ENCODE measurements at places on chromosomes 1 and 21.

DNA sequence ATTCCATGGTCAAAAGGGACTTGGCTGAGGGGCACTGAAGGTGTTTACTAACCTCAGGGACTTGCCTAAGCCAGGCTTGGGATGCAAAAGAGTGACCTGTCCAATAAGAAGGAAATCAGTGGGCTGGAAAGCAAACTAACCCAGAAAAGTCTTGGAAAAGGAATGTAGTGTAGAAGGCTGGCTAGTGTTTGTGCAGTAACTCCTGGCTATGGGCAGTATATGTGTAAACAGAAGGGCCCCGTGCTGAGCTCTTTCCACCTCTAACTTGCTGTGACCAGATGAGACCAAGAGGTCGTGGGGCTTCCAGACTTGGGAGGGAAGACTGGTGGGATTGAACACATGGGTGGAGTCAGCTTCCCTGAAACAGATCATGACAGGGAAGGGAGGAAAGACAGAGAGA, 4.1 kb downstream of the MINDY1 start:
- no peak for DNase-seq

GRCh38 chr1:21240706-21241105, 49.6 kb downstream of the ECE1 start:
- DNase-seq, result no peak

DNA sequence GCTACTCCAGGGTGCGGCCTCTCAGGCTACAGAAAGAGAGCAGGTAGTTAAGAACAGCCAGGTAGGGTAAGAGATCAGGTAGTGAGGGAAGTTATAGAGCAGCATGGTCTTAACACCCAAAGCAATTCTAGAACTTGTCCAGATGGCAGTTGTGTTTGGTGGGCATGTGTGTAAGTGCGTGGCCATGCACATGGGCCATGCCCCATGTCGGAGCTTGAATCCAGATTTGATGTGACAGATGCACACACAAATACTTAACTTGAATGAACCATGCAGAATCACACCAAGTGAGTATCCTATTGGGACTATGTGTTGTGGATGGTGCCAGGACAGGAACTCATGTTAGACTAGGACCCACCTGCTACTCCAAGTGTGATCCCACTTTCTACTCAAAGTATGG, 145.7 kb upstream of the HMGB4 start:
- no peak for DNase-seq

- DNase-seq, result no peak
These were observed 64.0 kb upstream of the ZNF281 start for GRCh38 chr1:200473698-200474371.

GRCh38 chr1:88612292-88612691, 71.8 kb upstream of the PKN2 start:
- no peak for DNase-seq

DNA sequence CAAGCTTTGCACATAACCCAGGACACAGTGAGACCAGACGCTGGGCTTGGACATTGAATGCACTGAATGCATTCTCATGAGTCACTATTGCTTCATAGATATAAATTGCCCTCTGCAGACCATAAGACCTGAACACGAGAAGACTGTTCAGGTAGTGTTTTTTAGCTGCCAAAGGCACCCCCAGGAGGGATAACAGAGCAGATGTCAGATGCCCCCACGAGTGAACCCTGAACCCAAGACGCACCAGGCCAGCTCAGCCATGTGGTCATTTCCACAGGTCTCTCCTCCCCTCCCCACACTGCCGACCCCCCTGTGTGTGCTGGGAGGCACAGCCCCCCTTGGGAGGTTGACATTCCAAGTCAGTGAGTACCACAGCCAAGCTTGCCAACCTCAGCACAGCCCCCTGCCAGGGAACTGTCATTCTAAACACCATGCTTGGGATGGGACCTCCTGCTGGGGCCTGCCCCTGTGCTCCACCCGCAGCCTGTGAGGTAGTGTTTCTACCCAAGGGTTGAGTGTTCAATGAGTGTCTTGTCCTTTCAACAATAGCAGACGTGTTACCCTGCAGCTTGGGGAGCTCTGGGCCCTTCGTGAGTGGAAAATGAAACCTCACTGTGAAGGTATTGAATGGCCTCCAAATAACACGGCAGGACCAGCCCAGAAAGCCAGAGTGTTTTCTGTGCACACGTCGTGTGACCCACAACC, 68.2 kb downstream of the PSMG1 start:
- no peak for DNase-seq

DNA sequence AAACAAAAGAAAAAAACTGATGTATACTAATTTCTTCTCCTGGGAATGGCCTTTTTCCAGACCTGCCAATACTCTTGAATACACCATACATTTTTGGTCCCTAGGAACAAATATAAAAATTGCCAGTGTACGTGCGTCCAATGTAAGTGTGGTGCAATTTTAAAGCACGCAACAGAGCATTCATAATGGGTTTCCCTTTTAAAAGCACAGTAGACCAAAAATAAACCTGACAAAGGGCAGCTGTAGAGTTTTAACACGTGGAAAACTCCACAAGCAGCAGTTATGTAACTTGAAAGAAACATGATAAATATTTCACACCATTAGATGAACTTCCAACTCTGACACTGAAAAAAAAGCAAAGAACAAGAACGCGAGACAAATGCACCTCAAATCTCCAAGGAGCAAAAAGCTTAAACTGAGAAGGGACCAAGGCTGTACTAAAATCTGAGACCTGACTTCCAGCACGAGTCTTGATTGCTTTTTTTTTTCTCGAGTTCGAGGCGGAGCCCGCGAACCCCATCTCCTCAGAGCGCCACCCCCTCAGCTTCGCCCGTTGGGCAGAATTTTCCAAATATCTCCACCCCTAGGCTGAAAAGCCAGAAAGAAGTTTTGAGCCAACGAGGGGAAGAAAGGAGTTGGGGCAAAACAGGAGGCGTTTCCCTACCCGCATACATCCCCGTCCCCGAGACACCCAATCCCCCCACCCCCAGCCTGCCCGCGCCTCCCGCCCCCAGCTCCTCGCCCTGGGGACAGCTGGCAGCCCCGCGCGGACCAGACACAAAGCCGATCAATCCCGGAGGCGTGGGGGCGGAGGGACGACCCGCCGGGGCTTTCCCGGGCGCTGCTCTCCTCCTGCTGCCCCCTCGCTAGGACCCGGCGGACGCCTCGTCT, at the start of gene JAM2:
Gene JAM2 (plus strand): TSS at position 599 of the 891 bp plus-strand sequence. CDS start 564 bp downstream, outside the sequence.
- no peak for DNase-seq

DNA sequence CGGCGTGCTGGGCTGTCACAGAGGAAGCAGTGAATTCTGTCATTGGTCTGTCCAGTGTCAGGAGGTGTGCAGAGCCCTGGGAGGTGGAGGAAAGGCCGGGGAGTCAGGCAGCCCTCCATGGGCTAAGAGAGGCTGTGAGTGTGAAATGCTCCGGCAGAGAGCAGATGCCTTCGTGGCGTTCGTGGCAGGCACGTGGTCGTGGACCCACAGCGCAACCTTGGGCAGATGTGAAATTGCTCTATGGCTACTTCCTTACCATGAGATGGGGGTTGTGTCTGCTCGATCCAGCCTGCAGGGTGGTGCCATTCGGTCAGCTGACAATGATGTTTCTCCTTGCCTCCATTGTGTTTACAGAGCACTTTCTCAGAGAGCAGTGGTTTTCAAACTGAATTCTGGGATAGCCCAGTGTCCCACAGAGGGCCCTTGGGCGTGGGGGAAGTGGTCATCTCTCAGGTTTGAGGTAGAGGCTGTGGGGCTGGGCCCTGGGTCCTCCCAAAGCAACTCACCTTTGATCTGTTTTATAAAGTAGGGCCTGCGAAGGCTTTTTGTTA, 27.9 kb downstream of the TNFRSF1B start:
- no peak for DNase-seq

- no peak for DNase-seq
These were observed 93.7 kb downstream of the DUSP10 start for GRCh38 chr1:221648201-221648600.

DNA sequence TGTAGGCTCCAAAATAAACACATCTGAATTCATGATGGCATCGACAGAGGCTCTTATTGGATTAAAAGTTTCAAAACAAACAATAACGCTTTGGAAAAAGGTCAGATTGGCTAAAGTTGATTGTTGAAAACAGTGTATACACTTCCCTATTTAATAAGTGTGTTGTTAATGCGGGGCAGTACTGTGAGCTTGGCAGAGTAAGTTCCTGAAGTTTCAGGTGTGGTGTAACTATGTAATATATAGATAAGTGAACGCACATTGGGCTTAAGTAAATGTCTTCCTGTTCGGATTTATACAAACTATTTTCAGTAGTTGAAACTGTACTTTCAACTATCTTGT, 810 bp downstream of the ZBTB37 start:
- no peak for DNase-seq

DNA sequence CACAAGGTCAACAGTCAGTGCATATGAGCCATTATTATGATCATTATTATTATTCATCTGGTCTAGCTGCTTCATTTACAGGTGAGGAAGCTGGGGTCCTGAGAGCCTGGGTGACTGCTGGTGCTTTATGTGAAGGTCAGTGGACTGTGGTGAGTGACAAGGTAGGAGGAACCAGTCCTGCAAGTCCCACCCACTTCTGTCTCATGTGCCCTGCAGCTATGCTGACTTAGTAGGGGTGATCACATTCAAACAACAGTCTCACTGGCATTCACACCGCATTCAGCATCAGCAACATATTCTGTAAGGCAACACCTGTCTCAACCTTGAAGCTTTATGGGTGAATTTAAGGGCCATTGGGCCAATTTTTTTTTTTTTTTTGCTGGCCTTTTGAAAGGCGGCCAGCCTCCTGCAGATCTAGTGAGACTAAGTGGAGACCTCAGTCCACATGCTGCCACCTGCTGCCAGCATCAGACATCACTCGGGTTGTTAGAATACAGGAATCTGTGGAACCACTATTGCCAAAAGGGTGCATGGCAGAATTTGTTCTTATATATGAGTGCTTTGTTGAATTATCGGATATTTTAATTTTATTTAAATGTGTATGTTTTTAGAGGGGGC, 59.9 kb upstream of the CACNA1E start:
- peak; percentile 78 for DNase-seq

DNA sequence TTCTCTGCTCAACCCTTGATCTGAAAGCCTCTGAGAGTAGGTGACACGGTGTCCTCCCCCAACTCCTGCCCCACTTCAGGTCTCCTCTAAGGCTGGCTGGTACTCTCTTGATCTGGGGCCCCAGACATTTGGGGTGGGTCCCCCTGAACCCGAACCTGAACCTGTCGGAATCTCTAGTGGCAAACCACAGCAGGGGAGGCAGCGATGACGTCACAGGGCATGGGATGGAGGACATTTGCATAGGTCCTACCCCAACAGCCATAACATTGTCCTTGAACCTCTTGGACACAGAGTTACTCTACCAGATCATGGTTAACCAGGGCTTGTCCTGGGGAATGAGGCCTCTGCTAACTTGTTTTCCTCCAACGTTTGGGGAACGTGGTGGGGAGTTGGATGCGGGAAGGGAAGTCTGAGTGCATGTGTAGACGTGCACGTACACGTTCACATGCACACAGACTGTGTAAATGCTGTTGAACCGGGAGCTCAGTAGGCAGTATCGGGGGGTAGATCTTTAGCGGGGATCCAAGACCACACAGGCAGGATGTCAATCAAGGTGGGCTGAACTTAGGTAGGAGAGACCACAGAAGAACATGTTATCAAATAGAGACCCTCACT, 32.4 kb downstream of the CITED4 start:
- DNase-seq, result no peak

GRCh38 chr1:33667386-33668282, 195.2 kb downstream of the ZSCAN20 start:
- no peak for DNase-seq

- DNase-seq, result no peak
These were observed 143.5 kb upstream of the COA6 start for GRCh38 chr1:234229581-234230387.

DNA sequence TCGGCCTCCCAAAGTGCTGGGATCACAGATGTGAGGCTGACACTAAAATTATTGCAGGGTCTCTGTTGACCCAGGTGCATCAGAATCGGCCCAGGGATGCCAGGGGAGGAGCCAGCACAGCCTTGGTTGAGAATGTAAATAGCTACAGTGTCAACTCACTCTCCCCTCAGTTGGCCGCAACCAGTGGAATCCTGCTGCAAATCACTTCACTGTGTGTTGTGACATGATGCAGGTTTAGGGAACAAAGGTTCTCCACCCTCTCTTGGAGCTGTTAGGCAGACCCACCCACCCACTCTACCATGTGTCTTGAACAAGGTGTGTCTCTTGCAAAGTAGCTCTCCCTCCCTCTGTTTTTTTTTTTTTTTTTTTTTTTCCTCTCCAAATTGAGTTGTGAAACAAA, 60.5 kb upstream of the SOD1 start:
- DNase-seq, result no peak

- peak; percentile 76 for DNase-seq
These were observed 531 bp downstream of the TSPEAR start for GRCh38 chr21:44710756-44711326.

DNA sequence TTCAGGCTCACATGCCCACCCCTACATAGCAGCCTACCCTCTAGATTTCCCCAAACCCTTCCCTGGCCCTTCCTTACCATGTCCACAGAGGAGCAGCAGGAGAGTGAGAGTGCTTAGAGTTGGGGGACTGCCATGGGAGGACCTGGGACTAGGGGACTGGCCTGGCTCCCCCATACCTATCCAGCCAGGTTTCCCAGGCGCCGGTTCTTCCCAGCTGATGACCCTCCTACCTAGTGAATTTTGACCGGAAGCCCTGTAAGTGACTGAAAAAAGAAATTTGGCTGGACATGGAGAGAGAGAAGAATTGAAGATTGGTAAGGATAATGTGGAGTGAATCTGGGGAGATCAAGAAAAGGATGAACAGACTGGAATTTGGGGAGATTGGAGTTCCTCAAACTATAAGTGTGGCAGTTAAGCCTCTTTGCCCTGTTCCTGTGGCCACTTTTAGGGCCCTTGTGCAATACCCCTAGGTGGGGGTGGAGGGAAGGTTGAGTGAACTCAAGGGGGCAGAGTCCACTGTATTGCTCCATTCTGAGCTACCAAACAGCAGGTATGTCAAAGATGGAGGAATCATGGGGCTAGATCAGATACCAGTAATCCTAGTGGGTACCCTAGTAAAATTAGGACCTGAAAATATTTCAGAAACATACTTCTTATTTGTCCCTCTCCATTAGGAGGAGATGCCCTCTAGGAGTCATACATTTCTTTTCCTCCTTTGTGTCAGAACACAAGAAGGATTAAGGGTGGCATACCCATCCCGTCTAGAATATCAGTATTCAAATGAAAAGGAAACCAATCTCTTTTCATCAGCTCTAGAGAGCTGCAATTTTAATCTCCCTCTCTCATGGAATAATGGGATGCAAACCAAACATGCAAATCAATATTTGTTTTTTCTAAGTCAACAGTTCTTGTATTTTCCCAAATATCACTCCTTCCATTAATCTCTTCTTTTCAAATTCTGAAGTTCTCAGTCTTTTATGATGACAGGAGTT, 1.2 kb downstream of the HJV start:
- DNase-seq, result no peak

DNA sequence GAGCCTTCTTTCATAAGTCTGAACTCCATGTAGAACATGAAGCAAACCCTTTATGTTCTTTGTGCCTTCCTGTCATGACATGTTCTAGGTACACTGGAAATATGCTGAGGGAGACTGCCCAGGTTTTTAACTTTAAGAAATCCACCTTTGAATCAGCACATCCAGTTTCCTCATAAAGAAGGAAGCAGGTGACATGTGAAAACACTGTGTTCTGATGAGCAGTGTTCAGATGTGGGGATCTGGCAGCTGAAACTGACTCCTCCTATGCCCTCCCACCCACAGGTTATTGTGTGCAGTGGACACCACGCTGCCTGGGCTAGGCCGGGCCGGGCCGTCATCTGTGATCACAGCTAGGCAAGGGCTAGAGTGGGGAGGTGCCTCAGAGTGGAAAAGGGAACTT, 51.1 kb downstream of the CNN3 start:
- no peak for DNase-seq
